B cell (primary cell): ENCODE measurements at places on chromosomes 7 and 10. TPM values are rescaled to one million over a fixed set of nuclear protein-coding genes. Genes with fewer than 3 reads are reported as not detected.

DNA sequence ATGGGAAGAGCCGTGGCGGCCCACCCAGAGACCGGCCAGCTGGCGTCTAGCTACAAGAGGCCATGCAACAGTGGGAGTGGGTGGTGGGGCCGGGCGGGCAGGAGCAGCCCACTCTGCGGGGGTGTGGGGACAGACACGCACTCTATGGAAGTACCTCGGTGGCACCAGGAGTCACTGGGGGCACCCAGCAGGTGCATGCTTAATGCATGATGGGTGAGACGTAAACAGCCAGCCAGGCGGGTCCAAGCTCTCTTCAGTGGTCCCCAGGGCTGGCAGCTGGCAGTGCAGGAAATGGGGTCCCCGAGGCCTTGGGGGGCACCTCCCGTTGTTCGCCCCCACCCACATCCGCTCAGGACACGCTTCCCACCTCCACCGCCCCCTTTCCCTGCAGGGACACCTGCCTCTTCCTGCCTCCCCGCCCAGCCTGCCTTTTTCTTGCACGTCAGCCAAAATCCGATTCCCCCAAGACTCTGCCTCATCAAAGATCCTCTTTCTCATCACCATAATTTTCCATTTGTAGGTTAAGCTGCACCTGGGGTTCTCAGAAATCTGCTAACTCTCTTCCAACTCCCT is 22.6 kb upstream of the PSMG3 start:
- peak; percentile 47 for DNase-seq

- DNase-seq: no peak
These were observed 38.9 kb upstream of the PLCE1 start for GRCh38 chr10:93954726-93955363.

DNA sequence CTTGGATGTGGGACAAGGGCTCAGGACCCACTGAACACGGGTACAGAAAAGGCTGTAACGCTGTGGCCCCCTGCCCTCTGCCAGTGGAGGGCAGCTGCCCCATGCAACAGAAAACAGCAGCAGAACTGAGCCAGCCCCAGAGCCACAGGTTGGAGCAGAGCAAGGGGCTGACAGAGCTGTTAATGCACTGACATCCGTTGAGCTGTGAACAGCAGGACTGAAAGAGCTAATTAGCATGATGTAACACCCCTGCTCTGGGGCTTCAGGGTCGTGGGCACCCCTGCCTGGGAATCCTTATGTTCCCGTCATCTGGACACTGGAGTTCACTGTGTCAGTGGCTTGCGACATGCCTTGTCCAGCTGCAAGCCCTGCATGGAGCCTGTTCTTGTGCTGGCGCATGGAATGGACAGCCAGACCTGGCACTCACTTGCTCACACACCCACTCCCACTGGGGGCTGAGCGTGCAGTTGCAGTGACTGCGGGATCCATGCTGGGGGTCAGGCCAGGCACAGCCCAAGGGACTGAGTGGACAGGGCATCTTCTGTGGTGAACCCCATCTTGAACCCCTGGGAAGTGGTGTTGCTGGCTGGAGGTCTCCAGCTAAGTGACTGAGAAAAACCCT is 293.7 kb downstream of the DNAJB9 start:
- no peak for DNase-seq

Gene STRIP2
- total RNA-seq: 0.39 and 0.79 TPM in 2 replicates

GRCh38 chr7:86955895-86956503 is 103.5 kb downstream of the ELAPOR2 start:
- no peak for DNase-seq

Gene GHRHR
- not detected in 2 replicates for total RNA-seq

Gene GPR37
- total RNA-seq: not detected in 2 replicates

GRCh38 chr10:71632896-71633600 is 86.5 kb downstream of the C10orf105 start:
- no peak for DNase-seq

DNA sequence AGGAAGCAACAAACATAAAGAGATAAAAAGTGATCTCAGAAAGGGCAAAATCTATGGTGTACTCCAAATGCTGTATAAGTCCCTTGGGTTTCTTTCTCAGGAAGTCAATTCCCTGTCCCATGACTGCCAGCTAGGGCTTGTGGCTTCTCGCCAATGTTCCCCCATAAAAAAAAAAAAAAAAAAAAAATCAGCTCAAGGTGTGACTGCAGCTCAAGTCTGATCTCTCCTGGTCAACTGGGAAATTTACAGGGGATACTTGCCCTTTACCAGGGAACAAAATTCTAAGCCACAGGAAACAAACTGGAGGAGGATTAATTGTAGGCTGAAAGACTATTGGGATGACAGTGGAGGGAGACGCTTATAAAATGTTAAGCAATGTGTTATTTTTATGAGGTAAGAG is 76.0 kb downstream of the PCGF5 start:
- DNase-seq: no peak
